ENCODE measurements at places on chromosomes 12 and 14.

DNA sequence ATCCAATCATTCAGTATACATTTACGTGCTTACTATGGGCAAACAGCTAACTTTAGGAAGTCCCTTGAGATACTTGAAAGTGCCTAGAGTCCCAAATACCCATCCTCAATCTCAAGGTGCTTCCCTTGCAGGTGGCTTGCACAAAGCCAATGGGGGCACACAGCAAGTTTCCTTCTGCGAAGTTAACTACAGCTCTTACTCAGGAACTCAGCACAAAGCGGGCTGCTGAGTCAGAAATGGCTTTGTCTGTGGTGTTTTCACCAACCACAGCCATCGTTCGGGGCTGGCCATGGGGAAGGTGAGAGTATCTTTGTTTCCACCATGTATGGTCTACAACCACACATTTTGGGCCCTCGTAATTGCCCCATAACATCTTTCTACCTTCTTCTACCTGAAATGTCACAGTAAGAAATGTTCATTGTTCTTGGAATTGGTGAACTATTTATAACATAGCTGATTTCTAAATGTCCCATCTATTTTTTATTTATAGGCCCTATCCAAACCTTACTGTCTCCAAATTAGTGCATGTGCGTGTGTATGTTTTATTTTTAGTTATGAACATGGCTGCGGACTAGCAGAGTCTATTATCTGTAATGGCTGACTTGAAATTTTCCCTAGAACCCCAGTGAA lies 13.9 kb downstream of the MFAP5 start:
- DNase-seq = no peak

GRCh38 chr14:33282331-33283230 lies 343.9 kb downstream of the NPAS3 start:
- no peak for DNase-seq

- no peak for DNase-seq
Observed at GRCh38 chr12:52006726-52007157, at the start of gene TAMALIN. Gene TAMALIN, plus strand, starts transcription at chr12:52006946. Its CDS starts 74 bp downstream, at chr12:52007020.

- no peak for DNase-seq
Observed at GRCh38 chr12:116592731-116593130, 33.5 kb downstream of the MAP1LC3B2 start.

DNA sequence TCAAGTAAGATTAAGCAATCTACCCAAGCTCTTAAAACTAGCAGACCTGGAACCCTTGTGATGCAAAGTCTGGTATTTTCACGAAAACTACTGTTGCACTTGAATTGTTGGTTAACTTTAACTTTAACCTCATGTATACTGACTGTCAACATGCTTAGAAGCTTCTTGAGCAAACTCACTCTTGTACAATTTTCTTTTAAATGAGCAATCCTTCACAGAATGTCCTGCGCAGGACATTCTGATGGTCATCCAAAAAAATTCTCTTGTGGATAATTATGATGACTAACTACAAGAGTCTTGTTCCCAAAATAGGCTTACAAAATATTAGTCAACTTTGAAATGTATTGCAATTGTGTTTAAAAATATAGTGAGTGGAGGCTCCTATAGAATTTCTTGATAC lies 54.0 kb upstream of the PDE3A start:
- no peak for DNase-seq

GRCh38 chr14:65302571-65303189 lies 109.8 kb upstream of the FUT8 start:
- no peak for DNase-seq

DNA sequence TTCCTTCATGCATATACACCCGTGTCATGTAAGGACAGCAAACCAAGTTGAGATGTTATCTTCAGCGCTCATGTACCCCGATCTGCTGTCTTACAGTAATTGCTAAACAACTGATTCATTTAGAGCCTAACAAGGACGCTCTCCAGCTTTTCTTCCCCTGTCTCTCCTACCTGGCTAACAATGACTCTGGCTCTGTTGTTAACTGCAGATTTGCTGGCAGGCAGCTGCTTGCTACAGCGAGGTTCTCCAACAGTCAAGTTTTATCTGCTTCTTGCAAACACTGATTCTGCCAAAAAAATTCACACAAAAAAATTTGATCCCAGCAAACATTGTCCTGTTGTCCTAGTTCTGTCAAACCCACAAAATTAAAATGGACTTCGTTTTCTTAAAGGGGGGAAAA lies 101.6 kb downstream of the OTX2 start:
- DNase-seq = no peak

GRCh38 chr14:56195704-56196103 lies 77.5 kb downstream of the PELI2 start:
- DNase-seq = no peak

DNA sequence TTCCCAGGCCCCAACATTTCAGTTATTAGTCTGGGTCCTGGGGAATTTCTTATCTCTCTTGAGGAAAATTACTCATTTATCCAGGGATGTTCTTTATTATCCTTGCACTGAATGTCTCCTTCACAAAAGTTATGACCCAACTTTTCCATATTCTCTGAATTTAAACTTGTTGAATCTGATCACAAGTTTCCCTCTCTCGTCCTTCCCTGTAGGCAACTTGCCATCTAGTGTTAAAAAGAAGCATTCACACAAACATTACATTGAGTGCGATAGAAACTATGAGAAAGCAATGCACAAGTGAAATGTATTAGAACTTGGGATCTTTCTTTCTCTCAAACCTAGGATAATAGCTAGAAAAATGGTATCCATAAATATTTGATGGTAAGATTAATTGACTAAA lies 608.4 kb downstream of the FSCB start:
- DNase-seq = no peak

- DNase-seq = no peak
Observed at GRCh38 chr12:67697443-67697842, 48.9 kb downstream of the DYRK2 start.

DNA sequence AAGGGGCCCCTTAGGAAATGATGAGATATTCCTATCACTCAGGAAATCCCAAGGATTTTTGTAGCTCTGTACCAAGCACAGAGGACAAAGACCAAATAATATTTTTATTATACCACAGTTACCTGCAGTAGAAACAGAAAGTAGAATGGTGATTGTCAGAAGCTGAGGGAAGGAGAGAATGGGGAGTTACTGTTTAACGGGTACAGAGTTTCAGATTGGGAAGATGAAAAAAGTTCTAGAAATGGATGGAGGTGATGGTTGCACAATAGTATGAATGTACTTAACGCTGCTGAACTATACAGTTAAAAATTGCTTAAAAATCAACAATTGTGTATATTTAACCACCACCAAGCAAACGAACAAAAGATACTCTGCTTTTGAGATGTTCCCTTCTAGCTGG lies 24.1 kb downstream of the FLVCR2 start:
- DNase-seq = no peak

DNA sequence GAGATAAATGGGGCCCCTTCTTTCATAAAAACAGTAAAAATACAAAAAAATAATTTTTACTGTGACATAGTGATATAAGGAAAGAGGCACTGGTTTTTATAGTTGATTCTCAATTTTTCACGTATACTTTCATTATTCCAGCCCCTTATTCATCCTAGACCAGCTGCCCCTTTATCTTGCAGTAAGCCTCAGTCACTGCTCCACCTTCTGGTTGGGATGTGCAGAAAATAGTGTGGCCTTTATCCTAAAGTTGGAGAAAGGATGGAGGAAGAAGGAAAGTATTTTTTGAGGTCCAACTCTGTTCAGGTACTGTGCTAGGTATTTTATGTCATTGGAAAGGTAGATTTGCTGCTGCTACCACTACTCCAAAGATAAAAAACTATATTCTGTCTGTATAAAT lies 172.7 kb downstream of the ANO6 start:
- DNase-seq = no peak

DNA sequence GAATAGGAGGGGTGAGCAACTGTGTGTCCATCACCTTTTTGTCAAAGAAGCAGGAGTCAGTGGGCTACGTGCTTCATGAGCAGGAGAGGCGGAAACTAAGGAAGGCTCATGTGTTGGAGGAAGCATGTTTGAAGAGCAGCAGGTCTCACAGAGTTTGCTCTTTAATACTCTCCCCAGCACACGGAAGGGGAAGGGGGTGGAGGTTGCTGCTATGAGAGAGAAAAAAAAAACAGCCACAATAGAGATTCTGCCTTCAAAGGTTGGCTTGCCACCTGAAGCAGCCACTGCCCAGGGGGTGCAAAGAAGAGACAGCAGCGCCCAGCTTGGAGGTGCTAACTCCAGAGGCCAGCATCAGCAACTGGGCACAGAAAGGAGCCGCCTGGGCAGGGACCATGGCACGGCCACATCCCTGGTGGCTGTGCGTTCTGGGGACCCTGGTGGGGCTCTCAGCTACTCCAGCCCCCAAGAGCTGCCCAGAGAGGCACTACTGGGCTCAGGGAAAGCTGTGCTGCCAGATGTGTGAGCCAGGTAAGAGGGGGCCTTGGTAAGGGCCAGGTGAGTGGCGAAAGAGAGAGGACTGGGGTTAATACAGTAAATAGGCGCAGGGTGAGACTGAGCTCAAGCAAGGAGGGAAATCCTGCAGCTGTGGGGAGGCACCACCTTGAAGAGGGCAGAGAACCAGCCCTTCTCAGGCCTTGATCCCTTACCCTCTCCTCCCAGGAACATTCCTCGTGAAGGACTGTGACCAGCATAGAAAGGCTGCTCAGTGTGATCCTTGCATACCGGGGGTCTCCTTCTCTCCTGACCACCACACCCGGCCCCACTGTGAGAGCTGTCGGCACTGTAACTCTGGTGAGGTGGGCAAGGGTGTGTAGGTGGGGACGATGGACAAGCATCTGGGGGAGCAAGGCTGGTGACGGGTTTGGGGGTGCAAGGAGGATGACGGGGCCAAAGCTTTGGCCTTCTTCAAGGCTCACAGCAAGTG lies at the start of gene CD27:
Gene CD27, plus strand, starts transcription at position 252 of the 985 bp plus-strand sequence. Its CDS starts 141 bp downstream, at position 393.
- no peak for DNase-seq

DNA sequence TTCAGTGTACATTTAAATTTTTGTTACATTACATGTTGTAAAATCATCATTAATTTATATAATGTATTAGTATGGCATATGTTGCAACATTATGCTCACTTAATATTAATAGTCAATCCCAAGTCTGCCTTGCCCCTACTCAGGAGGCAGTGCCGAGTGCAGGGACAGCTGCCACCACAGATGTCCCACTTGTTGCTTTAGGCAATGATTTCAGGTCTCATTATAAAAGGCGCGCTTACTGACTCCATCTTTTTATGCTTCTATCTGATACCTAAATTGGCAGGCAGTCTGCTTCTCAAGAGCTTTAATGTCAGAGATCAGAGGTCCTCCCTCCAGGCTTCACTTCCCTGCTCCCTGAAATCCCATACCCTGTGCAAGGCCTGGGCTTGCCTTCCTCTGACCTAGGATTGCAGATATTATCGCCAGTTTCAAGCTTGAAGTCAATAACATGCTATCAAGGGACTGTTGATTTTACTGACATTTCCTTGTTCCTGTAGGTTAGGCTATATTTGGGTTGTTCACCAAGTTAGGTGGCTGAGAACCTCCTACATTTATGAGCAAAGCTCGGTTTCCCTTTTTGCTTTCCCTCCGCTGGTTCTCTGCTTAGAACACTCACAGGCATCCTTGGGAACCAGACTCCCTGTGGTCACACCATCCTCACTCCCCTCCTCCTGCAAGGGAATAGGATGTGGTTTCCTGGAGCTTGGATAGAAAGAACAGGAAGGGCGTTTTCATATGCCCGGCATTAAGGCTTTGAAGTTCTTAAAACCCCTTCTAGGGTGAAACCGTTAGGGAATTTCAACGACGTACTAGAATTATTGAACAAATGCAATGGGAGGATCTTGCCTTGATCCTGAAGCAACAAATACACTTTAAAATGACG lies 208.4 kb upstream of the FKBP4 start:
- DNase-seq = no peak

DNA sequence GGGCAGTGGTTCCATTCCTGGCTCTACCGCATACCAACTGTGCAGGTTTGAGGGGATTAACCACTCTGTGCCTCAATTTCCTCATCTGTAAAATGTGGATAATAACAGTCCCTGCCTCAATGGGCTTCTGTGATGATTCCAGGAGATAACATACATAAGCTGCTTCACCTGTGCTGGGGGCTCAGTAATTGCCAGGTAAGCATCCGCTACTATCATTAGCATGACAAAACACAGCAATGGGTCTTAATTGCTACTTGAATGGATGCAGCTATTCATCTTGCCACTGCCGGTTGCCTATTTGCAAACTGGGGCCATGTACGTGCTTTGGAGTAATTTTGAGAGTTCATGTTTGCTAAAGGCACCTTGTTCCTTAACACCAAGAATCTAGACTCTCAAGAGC lies 132.6 kb downstream of the TMEM132D start:
- DNase-seq = no peak

- DNase-seq = no peak
Observed at GRCh38 chr12:45703942-45704341, 25.6 kb upstream of the ARID2 start.

DNA sequence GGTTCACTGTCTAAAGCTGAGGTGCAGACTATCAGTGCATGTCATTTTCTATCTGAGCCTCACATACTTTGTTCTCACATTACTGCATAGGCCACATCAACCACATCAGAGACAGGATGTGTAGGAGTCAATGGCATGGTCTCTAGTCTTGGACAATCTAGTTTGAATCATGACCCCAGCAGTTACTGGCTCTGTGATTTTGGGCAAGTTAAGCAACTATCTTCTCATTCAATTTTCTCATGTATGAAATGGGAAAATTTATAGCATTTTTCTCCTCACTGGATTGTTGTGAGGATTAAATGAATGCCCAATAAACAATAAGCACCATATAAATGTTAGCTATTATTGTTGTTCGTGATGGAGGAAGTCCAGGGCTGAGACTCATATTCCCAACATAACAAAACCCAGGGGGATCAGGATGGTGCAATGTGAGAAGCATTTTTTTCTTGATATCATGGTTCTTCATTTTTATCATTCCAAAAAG lies 432.6 kb downstream of the LRIG3 start:
- DNase-seq = no peak

- no peak for DNase-seq
Observed at GRCh38 chr12:16955083-16955657, 349.2 kb upstream of the LMO3 start.

DNA sequence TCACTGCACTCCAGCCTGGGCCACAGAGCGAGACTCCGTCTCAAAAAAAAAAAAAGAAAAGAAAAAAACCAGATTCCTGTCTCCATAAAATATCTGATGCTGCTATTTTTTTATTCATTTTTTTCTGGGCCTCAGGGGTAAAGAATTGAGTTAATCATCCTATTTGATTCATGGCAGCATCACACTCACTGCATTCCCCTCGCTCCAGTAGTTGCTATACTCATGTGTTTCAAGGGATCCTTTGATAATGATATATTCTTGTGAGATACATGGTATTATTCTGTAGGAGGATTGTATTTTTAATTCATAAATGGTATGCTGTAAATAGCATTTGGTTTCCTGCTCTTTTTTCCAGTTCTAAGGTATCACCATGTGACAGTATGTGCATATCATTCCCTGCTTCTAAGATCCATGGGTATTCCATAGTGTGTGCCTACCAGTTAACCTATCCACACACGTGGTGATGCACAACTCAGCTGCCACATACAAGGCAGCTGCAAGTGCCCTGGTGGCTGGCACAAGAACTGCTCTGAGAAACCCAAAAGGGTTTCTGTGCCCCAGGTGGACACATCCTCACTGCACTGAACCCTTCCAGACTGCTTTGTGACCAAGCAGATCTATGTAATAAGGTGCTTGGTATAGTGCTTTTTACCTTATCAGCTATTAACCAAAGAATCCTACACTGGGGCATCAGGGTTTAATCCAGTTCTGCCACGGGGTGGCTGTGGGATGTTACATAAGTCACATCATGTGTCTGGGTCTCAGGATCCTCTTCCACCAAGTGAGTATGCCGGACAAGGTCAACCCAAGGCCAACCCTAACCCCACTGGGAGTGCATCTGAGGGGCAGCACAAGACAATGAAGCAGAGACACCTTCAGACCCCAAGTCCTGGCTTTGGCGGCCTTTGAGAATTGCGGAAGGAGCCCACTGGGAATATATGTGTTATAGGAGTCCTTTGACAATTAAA lies 74.6 kb downstream of the ZFP36L1 start:
- DNase-seq = no peak
